ENCODE measurements at places on chromosomes 7 and 10.

- DNase-seq = no peak
These were observed 367.8 kb upstream of the C7orf33 start for GRCh38 chr7:148222721-148223120.

- DNase-seq = peak; percentile 39
These were observed 186.7 kb upstream of the KLF6 start for GRCh38 chr10:3971713-3972112.

DNA sequence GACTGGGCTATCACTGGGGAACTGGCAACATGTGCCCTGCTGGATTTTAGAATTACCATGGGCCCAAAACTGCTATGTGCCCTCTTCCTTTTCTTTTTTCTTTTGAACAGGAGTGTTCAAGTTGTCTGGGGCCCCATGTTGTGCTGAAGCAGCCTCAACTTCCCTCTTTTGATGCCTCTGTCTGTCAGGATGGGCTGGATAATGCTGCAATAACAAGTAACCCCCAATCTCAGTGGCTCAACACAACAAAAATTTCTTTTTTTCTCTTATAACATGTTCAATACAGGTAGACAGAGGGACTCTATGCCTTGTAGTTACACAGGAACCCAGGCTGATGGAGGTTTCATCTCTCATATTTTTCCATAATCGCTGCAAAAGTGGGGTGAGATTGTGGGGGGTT is 8.2 kb upstream of the PCBD1 start:
- no peak for DNase-seq

GRCh38 chr10:124254490-124254889 is 161.1 kb upstream of the CHST15 start:
- no peak for DNase-seq

DNA sequence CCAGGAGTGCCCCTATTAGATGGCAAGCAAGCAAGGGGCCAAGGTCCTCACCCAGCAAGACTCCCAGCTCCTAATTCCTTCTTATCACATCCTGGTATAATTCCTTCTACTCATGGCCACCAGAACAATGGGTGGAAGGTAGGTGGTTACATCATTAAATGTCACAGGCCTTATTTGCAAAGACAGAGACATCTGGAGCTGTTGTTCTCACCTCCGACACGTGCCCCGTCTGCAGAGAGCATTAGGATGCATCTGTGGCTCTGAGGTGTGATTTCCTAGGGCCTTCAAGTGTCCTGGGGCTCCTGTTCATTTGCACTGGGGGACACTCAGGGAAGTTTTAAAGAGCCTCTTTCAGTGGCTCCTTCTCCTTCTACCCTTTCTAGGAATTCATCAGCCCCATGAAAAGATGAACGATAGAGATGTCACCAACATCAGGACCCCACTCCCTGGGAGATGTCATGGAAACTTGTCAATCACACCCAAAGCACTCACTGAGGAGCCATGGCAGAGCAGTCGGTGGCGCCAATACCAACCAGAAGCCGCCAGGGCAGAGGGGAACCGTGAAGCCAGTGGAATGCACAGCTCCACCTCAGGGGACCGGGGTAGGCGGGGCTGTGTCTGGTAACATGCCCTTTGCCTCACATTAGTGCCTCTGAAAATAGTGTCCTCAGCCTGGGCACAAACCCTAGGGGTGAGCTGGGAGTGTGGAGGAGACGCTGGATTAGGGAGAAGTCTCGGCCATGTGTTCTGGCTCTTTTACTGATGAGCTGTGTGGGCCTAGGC is 2.9 kb upstream of the ATP6V0E2 start:
- peak; percentile 21 for DNase-seq

DNA sequence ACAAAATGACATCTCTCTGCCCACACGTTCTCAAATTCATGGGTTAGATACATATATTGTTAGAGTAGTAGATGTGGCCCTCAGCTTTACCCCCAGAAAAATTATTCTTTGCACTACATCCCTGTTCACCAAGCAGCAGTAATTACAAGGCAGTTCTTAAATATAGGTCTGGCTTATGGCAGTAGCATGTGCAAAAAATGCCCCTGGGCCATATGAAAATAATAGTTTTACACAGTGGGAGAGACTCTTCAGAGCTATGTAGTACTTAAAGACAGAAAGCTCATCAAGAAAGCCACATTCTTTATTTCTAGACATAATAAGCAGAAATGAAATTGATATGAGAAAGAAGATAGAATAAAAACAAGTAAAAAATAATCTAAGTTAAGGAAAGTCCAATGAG is 196.3 kb upstream of the FOXP2 start:
- no peak for DNase-seq

DNA sequence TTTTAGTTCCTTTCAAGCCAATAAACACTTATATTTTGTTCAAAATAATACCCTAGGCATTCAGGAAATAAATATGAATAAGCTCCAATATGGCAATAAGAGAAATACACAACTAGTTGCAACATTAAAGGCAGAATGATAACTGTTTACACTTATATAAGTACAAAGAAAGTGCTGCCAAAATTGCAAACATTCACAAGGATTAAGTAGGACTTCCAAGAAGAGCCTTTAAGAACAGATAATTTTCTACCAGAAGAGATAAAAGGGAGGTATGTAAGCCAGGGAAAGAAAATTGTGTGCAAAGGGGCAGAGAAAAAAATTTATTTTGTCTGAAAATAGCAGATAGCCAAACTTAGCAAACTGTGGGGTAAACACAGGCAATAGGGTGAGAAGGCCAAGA is 83.8 kb downstream of the CTNNA3 start:
- DNase-seq = no peak

DNA sequence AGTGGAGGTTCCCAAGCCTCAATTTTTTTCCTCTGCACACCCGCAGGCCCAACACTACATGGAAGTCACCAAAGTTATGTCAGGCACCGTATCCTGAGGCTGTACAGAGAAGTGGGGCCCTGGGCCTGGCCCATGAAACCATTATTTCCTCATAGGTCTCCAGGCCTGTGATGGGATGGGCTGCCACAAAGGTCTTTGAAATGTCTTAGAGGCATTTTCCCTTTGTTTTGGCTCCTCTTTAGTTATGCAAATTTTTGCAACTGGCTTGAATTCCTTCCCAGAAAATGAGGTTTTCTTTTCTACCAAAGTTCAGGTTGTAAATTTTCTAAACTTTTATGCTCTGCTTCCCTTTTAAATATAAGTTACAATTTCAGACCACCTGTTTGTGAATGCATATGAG is 365.2 kb downstream of the HGF start:
- DNase-seq = no peak

- DNase-seq = no peak
These were observed 65.8 kb downstream of the PIP4K2A start for GRCh38 chr10:22648547-22648961.

- DNase-seq = no peak
These were observed 23.6 kb downstream of the CEP41 start for GRCh38 chr7:130417213-130417612.

- peak; percentile 53 for DNase-seq
These were observed 473 bp downstream of the ADCK2 start for GRCh38 chr7:140673063-140673773.

GRCh38 chr10:18664841-18665478 is 5.7 kb downstream of the ARL5B start:
- no peak for DNase-seq

DNA sequence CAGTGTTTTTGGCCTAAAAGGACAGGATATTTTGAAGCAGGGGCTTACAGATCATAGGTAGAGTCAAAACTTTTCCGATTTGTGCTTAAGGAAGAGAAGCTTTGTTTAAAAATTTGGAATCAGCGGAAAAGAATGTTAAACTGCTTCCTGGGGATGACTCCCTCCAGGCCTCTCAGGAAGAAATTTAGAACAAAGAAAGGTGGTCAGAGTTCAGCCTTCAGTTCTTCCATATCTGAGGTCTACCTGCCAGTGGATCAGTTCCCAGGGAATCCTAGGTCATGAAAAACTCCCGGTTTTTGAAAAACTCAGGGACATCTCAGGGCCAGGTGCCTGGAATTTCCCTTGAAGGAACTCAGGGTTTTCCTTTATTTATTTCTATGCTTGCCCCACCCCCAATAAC is 100.3 kb downstream of the MCU start:
- DNase-seq = no peak

GRCh38 chr10:70561070-70561469 is 41.5 kb downstream of the PRF1 start:
- DNase-seq = no peak

GRCh38 chr7:49443515-49443914 is 329.9 kb upstream of the VWC2 start:
- no peak for DNase-seq

DNA sequence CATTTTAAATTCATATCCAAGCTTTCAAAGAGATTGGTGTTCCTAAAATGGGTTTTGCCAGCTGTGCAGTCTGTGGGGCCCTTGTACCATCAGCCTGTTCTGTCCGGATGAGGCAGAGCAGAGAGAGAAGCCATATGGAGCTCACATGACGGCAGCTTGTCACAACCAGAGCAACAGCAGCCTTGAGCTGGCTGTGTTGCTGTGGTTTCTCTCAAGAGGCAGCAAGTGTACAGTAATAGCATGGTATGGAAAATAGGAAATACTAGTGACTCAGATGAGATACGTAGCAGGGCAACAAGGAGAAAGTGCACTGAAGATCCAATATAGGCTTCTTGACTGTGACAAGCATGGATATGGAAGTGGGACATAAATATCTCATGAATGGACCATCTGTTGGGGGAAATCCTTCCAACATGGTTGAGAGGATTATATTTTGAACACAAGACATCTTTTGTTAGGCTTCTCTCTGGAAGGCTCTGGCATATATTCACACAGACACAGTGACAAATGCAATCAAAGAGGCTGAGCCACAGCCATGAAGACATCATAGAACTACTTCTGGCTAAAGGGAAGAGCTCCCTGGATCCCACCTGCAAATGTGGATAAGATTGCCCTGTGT is 251.0 kb upstream of the TAC1 start:
- no peak for DNase-seq

- DNase-seq = peak; percentile 10
These were observed 6.9 kb downstream of the FAM241B start for GRCh38 chr10:69636626-69637605.

DNA sequence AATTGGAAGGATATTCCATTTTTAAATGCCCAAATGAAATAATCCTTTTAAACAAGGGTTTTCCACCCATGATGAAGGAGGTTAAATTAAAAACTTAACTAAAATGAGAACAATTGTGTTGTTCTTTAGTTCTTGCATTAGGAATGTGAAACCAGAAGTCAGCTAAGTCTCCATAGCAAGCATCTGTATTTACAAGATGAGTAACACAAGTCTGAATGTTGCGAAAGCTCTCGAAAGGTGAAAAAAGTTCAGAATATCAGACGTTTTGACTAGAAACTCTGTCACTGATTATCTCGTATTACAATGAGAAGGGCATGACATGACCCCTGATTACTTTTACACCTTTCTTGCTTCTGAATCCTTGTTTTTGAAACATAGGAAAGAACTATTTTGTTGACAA is 149.6 kb downstream of the BICC1 start:
- no peak for DNase-seq

- DNase-seq = no peak
These were observed 5.0 kb upstream of the WBP1L start for GRCh38 chr10:102738692-102739121.

DNA sequence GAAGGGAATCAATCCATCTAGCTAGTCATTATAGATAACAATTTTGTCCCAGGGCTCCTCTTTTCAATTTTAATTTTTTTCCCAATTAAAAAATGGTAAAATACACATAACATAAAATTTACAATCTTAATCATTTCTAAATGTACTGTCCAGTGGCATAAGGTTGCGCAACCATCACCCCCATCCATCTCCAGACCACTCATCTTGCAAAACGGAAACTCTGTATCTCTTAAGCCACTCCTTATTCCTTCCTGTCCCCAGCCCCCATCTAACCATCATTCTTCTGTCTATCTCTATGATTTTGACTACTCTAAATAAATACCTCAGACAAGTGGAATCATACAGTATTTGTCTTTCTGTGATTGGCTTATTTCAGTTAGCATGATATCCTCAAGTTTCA is 46.1 kb upstream of the RAB18 start:
- no peak for DNase-seq

DNA sequence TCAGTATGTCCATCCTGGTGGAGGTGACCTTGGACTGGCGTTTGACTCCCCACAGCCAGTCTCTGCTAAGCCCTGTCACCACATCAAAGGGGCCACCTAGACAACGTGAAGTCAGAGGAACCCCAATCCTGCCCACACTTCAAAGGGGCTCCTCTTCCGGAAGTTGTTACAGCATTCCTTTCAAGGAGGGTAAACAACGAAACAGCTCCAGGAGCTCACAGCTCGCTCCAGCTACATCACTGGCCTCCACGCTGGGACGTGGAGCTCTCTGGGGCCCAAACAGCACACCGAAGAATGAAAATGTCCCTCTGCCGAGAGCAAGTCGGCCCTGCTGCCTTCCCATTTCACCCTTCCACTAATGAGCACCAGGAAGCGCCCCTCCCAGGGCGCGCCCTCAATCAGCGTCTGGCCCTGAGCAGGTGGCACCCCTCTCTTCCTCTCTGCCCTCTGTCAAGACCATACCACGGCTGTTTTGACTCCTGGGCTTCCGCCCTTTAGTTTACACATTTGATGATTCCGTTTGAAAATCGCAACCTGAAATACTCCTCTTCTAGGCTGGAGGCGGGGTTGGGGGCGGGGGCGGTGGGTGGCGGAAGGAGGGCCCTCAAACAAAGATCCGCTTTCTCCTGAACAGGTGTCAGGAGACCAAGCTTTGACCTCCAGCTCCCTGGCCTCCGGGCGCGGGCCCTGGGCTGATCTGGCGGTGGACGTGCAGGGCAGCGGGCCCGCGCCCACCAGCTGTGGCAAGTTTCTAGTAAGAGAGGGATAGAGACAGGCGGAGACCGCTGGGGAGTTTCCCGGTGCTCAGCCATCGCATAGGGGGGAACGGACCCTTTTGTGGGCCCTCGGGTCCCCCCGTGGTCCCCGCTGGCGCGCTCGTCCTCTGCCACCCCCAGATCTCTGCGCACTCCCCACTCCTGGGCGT is 53.1 kb upstream of the KDM7A start:
- peak; percentile 92 for DNase-seq

DNA sequence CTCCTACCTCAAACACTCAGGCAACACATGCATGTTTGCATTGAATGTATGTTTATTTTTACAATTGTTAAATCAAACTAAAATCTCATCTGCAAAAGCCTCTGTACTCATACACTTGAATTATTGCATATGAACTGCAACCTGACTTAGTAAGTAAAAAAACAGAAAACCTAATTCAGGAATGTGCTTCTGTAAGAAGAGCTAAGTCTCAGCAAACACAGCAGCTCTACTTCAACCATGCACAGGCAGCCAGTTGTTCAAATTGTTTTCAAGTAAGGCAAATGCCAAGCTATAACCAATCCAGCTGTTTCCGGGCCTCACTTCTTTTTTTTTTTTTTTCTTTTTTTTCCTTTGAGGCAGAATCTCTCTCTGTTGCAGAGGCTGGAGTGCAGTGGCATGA is 93.5 kb upstream of the MALRD1 start:
- DNase-seq = no peak

DNA sequence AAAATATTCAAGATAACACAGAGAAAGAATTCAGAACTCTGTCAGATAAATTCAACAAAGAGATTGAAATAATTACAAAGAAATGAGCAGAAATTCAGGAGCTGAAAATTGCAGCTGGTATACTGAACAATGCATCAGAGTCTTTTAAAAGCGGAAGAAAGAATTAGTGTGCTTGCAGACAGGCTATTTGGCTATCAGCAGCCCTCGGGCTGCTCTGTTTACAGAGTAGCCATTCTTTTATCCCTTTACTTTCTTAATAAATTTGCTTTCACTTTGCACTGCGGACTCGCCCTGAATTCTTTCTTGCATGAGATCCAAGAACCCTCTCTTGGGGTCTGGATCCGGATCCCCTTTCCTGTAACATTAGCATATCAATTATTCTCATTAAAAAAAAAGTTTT is 1040.0 kb downstream of the SORCS3 start:
- no peak for DNase-seq
